Heart left ventricle (tissue), 16 donors: ENCODE measurements at places on chromosomes 13 and 19. TPM values are rescaled to one million over a fixed set of nuclear protein-coding genes. Genes with fewer than 3 reads are reported as not detected.
A peak's percentile ranks its signal among the peaks of the same experiment; 100 is the strongest.

GNG8 gene
- polyA plus RNA-seq = not detected

ZNF439 gene
- 3.7 TPM for polyA plus RNA-seq

KCNRG gene
- polyA plus RNA-seq = 0.15 TPM

GRCh38 chr13:109331898-109332297 is 454.5 kb downstream of the IRS2 start:
- DNase-seq = no peak

DNA sequence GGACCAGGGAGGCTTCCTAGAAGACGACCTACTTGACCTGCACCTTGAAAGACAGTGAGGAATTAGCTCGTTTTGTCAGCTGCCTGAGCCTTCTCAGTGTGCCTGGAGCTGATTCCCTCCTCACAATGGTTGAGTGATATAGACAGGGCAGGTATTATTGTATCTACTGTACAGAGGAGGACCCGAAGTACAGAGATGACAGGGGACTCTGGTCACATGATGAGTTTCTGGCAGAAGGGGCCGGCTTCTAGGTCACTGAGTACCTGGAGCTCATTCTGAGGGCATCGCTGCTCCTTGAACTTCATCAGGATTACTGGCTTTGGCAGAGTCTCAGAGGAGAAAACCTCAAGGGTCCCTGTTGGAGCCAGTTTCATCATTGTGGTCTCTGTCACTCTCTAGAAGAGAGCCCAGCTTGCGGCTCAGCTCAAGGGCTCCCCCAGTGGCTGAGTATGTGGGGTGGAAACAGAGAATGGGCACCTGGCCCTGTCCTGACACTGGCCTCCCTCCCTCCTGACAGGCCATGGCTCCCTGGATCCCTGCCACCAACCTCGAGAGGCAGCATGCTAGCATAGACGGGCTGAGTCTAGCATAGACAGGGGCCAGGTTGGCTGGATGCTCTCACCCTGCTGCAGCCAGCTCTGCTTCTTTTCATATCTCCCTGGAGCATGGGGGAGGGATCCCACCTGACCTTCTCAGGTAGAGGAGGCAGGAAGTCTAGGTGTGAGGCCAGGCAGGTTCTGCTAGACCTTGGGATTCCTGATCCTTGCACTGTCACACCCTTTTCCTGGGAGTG is 38.7 kb downstream of the NFIX start:
- peak; percentile 82 for DNase-seq

- no peak for DNase-seq
These were observed 123.9 kb downstream of the SLC7A1 start for GRCh38 chr13:29471551-29471950.

DNA sequence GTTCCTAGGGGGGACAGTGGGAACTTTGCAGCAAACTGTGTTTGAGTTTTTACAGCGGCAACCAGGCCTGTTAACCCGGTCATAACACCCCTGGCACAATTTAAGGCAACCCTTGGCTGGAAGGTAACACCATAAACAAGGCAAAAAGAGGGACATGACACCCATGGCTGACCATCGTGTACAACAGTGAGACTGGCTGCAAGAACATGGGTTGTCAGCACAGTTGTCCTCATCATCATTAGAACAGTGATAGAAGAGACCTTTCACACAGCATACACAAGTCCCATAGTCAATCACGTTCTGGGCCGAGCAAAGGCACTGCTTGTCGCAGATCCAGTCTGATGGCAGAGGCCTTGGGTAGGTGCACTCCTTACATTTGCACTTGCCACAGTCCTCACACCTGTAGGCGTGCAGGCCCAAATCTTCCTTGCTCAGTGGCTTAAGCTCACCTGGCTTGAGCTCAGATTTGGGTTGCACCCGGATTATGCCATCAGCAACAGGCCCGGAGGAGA is 4.1 kb downstream of the SPRY2 start:
- no peak for DNase-seq

- DNase-seq = no peak
These were observed 47.4 kb downstream of the SIPA1L3 start for GRCh38 chr19:37954421-37954874.

DNA sequence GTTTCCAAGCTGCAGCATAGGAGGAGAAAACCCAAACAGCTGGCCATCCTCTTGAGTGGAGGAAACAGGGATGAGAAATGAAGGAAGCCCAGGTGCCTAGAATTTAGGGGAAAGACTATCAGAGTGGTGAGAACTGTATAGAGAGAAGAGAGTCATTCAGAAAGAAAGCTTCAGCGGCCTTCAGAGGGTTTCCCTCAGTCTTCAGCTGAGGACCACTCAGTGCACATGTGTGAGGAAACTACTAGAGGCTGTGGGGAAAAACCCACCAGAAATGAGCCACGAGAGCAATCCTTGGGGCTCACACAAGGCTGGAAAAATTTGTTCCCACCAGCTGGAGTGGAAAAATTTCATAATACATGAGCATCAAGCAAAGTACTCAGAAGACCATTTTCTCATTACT is 35.2 kb upstream of the CPB2 start:
- DNase-seq = no peak

DNA sequence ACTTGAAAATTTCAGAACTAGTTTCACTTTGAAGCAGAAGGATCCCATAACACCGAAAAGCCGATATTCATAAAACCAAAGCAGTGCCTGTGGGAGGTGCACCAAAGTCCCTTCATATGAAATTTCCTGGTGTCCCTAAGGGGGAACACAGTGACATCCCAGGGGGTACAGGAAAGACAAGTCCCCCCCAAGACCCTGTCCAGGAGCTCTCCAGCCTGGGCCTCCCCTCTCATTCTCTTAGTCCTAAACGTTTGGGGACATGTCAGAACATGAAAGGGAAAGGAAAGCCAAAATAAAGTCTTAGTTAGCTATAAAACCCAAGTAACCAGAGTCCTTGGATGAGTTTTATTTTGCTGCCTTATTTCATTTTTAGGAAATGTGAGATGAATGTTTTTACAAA is 56.6 kb downstream of the MRPL57 start:
- no peak for DNase-seq

GRCh38 chr13:94683409-94683808 is 28.9 kb downstream of the SOX21 start:
- DNase-seq = no peak

- DNase-seq = peak; percentile 30
These were observed 4.0 kb downstream of the KLF16 start for GRCh38 chr19:1859331-1859781.

GRCh38 chr19:18859676-18860301 is 28.0 kb downstream of the UPF1 start:
- peak; percentile 67 for DNase-seq

- no peak for DNase-seq
These were observed 637 bp upstream of the PDS5B start for GRCh38 chr13:32585550-32586079.

DNA sequence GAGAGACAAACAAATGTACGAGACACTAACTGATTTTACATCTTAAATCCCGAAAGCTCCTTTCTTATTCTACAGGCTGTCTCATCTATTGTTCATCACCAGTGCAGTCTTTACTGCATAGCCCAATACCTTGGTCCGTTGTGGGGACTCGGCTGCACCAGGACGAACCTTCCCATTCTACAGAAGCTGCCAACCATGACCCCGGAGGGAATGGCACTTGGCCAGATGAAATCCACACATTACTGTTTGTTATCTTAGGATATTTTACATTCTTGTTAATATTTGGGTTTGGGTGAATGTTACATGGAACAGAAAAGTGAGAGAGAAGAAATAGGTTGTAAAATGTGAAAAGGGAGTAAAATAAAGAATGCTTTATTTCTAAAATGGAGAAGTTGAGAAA is 195.1 kb downstream of the RFC3 start:
- DNase-seq = no peak

GRCh38 chr13:101346161-101346560 is 70.1 kb downstream of the NALCN start:
- DNase-seq = no peak

DNA sequence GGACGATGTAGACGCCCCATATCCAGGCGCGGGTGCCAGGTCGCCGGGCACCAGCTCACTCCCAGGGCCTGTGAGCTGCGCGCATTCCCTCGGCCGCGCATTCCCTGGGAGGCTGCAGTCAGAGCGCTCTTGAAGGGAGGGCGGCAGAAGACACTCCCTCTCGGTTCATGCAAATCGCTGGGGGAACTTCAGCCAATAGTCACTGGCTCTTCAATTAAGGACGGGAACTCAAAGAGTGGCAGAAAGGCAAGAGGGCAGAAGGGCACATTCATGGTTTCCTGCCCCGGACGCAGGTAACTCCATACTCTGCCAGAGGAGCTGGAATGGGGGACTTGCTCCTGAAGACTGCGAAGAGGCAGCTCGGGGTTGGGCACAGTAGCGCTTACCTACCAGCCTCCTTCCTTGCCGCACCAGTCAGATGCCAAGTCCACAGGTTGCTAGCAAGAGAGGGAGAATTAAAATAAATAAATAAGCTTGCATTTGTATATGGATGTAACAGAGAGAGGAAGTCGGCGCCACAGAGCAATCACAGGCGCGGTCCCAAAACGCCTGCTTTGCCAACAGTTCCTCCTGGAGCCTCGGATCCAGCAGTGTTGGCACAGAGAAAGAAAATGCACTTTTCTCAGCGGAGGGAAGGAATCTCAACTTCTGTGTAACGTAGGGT is 459 bp downstream of the PCDH20 start:
- DNase-seq = peak; percentile 12

- no peak for DNase-seq
These were observed 227.4 kb downstream of the ABCC4 start for GRCh38 chr13:95073747-95074311.

GRCh38 chr19:12794196-12794941 is 3.1 kb downstream of the JUNB start:
- no peak for DNase-seq

DNA sequence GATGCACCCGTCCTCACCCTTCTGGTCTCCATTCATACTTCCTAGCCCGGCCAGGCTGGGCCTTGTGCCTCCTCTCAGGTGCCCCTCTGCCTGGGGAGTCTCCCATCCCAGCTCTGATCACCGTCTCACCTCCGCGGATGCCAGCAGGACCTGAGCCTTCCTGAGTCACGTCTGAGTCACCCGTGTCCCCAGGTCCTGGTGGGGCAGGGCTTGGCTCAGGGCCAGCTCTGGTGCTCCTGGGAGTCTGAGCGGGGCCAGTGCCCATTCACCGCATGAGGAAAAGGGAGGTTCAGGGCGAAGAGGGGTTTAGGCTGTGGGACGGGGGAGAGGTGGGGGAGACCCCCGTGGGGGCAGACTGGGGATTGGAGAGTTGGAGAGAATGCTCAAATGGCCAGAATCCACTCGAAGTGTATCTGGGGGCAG is 593 bp downstream of the ATP8B3 start:
- no peak for DNase-seq

DNA sequence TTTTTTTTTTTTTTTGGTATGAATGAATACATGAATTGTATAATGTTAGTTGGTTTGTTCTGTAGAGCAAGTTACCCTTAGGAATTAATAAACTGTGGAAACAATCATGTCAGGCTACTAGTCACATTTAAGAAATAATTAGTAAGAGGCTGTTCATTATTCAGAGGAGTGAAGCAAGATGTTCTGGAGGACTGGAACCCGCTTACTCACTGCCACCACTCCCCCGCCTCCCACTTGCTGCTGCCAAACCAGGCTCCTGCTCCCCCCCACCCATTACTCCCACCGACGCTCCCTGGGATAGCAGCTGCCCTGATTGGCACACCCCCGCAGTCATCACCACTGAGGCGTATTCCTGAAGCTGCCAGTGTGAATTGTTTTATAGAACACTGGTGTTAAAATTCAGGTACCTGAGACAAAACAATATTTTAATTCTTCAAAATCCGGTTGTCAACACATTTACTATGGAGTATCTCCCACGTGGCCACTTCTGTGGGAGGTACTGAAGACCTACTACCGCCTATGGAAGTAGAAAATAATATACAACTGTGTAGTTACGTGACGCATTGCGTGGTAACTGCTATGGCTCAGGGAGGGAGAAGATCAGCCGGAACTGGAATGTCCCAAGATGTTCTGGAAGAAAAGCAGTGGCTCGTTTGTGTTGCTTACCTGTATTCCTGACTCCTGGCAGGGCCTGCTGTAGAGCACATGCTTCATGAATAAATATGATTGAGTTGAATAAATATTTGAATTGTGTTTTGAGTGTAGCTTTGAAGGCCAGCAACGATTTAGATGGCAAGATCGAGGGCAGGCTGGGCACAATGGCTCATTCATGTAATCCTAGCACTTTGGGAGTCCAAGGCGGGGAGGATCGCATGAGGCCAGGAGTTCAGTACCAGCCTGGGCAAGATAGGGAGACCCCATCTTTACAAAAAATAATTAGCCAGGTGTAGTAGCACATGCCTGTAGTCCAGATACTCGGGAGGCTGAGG is 1.7 kb downstream of the DPY19L3 start:
- no peak for DNase-seq

DNA sequence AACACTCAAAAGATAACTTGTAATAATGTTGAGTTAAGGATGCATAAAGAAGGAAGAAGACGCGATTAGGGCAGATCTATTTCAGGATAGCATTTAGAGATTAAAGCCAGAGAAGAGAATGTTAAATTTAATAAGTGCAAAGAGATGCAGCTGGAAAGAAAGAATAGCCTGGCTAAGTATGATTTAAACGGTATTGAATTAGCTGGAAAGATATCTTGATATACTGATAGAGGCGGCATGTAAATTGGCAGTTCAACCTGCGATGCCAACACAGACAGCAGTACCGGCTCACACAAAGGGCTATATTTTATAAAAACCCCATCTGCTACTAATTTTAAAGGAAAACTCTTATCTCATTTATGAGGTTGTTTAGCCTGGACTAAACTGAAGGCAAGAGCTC is 121.4 kb downstream of the ENOX1 start:
- no peak for DNase-seq

- peak; percentile 88 for DNase-seq
These were observed at the start of gene FLT1 for GRCh38 chr13:28494778-28495537. Gene FLT1 (minus strand): TSS chr13:28495128. CDS start chr13:28494843, 285 bp downstream.
